Daoy (cell line): ENCODE measurements at places on chromosomes 1 and 21. TPM values are rescaled to one million over a fixed set of nuclear protein-coding genes. Genes with fewer than 3 reads are reported as not detected.

GRCh38 chr1:65176056-65176450 lies 28.1 kb downstream of the AK4 start:
- no peak for DNase-seq

DNA sequence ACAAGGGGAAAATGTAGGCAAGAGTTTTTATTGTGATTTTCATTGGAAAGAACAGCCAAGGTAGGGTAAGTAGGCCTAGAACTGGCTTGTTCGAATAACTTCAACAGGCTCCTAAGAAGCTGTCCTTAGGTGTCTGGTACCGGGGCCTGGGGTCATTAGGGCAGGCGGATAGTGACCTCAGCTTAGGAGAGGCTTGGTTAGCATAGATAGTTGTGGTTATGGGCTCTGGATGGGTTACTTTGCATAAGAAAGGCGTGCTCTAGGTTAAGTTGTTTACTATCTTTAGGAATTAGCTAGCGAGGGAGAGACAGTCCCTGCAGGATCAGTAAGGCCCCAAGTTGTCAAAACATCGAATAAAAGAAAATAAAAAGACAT lies 20.7 kb upstream of the HPCAL4 start:
- no peak for DNase-seq

- DNase-seq, result no peak
These were observed 63.9 kb downstream of the PIK3R3 start for GRCh38 chr1:46068525-46068924.

- DNase-seq, result no peak
These were observed 69.5 kb downstream of the FGGY start for GRCh38 chr1:59366346-59366745.

The LRRIQ3 gene
- 0.69 and 1.3 TPM in 2 replicates for total RNA-seq
